Occipital lobe (tissue), 3 donors: ENCODE measurements at places on chromosomes 6 and 20.

DNA sequence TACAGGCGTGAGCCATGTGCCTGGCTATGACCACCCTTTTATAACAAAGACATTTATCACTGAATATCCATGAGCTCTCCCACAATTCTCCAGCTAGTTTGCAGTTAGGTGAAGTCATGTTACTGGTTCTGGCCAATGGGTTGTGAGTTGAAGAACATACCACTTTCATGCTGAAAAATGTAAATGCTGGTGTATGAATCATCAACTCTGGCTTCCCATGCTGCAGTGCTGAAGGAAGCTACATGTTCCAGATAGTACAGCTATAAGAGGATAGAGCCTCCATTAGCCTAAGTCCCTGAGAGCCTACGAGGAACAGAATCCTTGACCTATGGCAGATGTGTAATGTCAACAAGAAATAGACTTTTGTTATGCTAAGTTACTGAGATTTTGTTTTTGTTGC lies 180.4 kb downstream of the BTBD9 start:
- no peak for DNase-seq

GRCh38 chr20:38979842-38980241 lies 17.7 kb downstream of the DHX35 start:
- DNase-seq: no peak

DNA sequence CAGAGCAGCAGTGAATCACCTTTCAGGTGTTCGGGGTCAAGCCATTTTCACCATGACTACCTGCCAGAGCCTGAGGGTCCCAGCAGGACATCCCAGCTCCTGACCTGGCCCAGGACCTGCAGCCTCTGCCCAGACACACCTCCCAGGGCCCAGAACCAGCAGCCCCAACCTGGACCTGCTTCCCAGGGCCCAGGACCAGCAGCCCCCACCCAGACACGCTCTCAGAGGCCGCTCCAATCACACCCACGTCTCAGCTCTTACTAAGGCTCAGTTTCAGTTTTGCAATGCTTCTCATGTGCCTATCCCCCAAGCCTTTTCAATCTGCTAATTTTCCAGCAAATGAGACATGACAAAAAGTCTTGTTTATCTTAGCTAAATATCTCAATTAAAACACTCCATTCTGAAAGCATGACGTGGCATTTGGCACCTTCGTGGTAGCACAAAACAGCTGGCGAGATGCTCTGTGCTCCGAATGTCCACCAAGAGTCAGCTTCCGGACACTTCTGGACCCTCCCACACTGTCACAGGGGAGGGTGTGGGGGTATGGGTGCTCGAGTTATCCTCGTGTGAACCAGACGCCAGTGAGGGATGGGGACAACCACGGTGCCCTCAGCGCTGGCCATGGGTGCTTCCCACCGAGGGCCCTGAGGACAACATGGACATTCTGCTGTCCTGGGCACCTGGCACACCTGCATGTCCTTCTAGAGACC lies 253.2 kb downstream of the DLL1 start:
- no peak for DNase-seq

- no peak for DNase-seq
These were observed 24.7 kb upstream of the BHLHE23 start for GRCh38 chr20:63031251-63032014.

DNA sequence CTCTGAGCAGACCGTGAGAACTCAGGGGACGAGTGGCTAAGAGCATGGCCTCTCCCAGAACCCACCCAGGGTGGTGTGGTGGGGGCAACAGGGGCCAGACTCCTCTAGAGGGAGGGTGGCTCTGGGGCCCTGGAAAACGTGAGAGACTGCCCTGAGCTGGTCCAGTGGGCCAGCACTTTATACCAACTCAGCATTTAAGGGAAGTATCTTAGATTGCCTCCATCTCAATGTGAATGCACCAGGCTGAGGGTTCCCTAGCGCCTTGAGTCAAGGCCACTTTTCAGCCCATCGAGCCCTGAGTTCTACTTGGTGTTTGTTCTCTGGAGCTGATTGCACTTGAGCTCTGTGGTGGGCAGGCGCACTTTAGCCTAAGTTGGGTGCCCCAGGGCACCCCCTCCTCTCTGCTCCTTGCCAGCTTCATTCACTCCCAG lies 42.0 kb upstream of the IRF4 start:
- no peak for DNase-seq

DNA sequence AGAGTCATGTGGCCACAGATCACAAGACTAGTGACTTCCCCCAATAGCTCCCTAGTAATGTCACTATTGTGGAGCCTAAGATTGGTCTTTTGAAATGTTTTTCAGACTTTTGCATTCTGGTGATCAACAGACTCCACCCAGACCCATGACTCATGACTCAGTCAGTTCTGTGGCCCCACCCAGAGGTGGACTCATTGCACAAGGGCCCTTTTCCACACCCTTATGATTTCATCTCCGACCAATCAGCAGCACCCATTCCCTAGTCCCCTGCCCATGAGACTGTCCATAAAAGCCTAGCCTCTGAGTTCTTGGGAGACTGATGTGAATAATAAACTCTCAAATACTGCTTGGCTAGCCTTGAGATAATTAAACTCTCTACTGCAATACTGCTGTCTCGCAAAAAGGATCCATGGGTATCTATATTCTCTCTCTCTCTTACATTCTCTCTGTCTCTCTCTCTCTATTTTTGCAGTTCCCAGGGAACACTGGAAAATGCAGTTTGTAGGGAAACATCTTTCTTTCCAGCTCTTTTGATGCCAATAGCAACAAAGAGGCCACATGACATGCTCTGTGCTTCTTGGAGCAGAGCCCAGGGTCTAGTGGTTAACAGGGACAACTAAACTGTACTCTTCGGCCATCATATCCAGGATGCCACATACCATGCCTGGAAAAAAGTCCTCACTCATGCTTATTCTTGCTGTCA lies 71.3 kb upstream of the IYD start:
- no peak for DNase-seq
